ENCODE measurements at places on chromosomes 5 and 9.

- peak; percentile 87 for DNase-seq
Measured at GRCh38 chr9:131530920-131531832, at the start of gene UCK1. Gene UCK1 (minus strand): TSS chr9:131531263. CDS start chr9:131531174, 89 bp downstream.

DNA sequence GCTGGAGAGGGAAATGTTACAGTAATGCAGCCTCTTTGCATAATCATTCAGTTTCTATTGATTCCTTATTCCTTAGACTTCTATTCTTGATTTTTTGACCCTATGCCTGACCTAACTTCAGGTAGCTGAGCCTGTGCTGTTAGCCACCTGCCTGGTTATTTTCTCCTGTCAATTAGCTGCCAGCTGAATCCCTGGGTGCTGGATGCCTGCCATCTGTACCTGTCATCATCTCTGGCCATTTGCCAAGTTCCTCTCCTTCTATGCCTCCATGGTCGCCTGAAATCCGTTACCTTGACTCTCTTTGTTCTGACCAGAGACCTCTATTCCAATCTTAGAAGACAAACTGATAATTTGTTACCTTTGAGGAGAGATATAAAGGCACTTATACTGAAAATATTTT, 178.3 kb downstream of the CAVIN4 start:
- DNase-seq = no peak

DNA sequence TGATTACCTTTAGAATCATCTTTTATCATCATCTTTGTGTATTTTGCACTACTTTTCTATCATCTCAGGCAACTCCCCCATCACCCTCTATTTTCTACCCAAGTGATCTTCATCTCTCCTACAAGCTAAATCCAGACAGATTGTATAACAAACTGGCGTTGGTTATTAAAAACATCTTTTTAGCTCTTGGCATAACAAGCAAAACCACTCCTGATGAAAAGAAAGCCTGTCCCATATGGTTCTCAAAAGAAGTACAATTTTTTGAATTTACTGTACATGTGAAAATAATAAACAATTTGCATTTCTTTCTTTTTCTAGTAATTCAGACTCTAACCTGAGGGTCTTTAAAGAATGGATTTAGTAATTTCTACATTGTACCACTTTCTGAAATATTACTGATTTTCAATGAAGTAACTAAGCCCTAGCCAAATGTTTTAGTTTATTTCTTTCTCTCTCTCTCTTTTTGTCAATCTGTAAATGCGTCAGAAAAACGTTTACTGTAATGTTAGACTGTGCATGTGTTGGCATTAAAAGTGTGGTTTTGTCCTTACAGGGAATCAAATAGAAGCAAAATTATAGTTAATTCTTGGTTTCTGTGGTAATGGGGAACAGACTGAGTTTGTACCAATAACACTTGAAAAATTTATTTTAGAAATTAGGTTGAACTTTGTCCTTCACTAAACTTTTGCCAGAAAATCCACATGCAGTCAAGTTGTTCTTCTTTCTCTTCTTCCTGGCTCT, 52.5 kb upstream of the RPS23 start:
- no peak for DNase-seq

DNA sequence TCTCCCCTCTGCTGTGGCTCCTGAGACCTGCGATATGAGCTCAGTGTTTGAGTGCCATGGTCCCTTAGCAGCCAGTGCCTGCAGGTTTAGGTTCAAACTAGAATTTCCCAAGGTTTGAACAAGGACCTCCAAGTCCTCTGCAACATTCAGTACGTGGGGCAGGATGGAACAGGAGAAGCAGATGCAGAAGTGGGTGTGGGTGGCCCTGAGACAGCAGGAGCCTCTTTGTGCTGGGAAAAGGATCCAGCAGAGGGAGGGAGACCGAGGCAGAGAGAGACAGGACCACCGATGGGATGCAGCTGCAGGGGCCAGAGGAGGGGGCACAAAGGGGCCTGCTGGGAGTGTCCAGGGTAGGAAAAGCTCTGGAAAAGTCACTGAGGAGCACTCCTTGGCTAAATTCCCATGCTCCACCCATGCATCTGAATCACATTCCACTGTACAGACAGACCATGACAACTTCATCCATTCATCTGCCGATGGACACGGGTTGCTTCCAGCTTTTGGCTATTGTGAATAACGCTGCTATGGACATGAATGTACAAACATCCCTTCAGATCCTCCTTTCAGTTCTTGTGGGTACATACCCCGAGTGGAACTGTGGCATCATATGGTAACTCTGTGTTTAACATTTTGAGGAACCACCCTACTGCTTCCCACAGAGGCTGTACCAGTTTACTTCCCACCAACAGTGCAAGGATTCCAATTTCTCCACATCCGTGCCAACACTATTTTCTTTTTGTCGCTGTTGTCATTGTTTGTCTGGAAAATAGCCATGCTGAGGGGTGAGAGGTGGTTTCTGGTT, 26.7 kb upstream of the SUSD3 start:
- DNase-seq = peak; percentile 52

DNA sequence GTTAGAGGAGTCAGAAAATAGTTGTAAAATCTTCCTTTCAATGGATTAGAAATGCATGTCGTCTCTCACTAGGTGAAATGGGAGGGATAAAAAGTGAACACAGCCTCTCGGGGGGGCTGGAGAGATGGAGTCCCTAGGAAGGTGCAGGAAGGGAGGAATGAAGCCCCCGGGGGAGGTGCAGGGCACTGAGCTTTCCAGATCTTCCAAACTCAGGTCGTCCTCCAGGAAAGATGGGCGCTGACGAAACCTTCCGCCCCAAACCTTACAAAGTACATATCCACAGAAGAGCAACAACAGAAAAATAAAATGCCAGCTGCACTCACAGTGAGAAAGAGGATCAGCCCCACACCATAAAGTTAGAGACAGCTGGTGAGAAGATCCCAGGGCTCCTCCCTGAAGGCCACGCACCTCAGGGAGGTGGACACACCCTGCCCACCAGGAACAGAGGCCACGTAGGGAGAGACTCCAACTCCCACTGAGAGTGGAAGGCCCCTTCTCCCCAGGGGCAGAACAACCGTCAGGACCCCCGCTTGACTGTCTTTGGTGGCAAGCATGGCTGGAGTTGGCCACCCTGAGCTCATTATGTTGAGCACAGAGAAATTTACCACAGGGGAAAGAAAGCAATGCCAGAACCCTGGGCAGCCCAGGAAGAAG, 174.3 kb downstream of the AUH start:
- no peak for DNase-seq

GRCh38 chr5:10202089-10202910, 47.4 kb downstream of the ATPSCKMT start:
- no peak for DNase-seq

- no peak for DNase-seq
Measured at GRCh38 chr5:75951158-75951557, 132.0 kb upstream of the SV2C start.

GRCh38 chr5:91341154-91341553, 42.0 kb downstream of the ARRDC3 start:
- DNase-seq = no peak

DNA sequence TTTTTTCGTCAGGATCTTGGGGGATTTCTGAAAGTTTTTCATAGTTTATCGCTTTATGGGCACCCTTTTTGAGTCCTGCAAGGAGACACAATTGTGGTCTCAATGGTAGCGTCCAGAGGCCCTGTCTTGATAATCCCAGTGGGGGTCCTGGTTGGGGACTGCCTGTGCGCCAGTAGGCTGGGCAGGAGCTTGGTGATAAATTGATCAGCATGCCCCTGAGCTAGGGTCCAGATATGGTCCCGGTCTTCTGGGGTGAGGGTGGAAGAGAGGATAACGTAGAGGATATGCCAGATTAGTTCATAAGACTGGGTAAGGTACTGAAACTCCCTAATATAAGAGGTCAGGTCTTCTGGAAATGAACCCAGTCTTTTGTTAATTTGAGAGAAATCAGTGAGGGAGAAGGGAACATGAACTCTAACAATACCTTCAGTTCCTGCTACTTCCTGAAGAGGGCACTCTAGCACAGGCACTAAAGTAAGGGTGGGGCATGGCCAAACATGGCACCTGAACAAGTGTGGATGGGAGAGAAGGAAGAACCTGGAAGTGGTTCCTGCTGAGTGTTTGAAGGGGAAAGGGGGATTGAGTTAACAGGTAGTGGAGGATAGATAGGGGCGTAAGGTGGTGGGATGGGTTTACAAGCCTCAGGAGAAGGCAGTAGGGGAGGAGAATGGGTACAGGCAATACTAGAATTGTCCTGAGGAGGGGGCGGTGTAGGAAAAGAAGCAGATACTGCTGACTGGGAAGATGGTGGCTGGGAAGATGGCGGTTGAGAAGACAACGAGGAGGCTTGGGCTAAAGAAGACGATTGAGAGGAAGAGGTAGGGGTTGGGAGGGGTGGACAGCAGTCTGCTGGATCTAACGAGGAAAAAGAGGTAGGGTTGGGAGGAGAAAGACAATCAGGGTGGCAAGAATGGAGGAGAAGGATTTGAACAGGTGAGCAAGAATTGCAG, 33.8 kb upstream of the ANXA2R start:
- no peak for DNase-seq
